Fibroblast of lung (primary cell): ENCODE measurements at places on chromosomes 1 and 21. TPM values are rescaled to one million over a fixed set of nuclear protein-coding genes. Genes with fewer than 3 reads are reported as not detected.

GRCh38 chr1:184614667-184615066, 140.0 kb downstream of the EDEM3 start:
- DNase-seq = no peak

- DNase-seq = peak; percentile 86
These were observed 623.9 kb upstream of the NR5A2 start for GRCh38 chr1:199403531-199404116.

DNA sequence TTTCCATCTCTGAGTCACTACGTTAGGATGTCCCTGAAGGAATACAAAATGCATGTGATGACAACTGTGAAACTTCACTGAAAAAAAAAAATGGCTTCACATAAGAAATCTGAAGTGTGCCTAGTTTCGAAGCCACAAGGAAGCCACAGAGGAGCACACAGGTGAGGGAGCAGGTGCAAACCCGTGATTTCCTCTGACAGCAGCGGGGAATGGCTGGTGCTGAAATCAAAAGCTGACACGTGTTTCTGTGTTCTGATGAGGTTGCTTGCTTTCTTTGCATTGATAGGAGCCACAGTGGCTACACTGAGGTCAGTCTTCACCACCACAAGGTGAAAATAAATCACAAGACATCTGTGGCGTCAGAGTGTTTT, 105.7 kb upstream of the TLR5 start:
- DNase-seq = no peak

DNA sequence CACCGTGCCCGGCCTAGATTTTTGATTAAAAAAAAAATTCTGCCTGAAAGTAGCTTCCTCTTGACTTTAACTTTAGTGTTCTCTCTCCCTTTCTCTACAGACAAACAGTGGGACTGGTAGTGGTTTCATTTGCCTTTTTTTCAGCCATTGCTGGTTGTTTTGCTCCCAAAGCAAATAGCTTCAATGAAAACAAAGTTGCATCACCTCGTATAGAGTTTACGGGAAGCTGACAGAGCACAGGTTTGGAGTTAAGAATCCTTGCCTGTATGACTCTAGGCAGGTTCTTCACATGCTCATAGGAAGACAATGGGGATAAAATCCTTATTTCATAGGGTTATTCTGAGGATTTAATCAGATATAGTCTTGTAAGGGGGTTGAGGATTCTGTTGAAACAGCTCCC, 21.6 kb downstream of the AADACL4 start:
- DNase-seq = no peak

GRCh38 chr1:200893411-200893901, 1.2 kb upstream of the INAVA start:
- DNase-seq = no peak

DNA sequence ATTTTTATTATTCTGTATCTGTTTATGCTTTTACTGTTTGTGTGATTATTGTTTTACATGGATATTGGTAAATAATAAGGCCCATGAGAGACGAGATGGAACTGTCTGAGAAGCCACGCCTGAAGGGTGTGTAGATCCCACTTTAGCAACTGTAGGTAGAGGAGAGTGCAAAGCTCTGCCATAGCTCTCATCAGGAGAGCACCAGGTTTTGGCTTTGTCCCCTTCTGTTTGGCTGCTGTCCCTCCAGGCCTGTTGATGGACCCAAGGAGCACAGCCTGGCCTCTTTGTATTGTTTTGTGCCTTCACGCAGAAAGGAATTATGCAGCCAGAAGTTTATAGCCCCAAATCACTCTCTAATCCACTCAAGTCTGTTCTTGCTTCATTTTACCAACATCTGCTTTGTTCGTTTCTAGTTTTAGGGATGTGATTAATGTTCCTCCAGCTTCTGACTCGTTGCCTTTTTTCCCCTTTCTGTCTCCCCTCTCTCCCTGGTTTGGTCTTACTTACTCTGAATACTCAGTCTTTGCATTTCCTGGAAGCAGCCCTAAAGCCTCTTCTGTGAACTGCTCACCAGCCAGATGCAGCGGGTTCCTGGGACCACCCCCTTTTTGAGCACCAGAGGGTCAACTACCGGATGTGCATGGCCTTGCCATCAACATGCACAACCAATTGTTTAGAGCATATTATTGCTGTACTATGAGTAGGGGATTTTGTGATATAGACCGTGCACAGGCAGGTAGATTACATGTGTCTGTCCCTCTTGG, 127.3 kb downstream of the HHAT start:
- DNase-seq = no peak

- DNase-seq = no peak
These were observed 111.9 kb downstream of the CACHD1 start for GRCh38 chr1:64581843-64582185.

DNA sequence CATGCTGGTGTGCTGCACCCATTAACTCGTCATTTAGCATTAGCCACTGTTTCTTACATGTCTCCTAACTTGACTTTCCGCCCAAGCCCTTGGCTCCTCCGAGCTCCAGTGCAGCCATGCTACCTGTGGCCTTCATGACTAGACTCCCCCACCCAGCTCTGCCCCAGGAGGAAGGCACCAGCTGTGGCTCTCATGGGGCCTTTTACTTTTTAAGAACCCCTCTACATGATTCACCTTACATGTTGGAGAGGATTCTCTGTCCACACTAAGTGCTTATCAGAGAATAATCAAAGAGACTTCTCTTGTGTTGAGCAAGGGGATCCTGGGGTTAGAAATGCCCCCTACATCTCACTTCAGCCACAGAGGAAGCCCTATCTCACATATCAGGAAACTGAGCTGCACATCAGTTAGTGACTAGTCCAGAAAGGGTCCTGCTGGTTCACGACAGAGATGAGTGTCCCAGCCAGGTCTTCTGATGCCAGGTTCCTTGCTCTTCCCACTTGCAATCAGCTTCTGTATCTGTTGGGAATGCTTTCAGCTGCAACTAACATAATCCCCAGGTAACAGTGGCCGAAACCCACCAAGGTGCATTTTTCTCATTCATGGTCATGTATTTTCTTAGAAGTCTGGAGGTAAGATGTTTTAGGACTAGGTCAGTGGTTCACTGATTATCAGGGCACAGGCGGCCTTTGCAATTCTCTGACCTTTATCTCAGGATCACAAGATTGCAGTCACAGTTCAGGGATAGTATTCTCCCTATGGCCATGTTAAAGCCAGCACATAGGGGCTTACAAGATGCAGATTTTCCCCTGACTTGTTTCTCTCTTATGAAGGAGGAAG, 45.9 kb downstream of the KLHDC7A start:
- DNase-seq = no peak

GRCh38 chr1:231420299-231420958, 1.7 kb downstream of the EGLN1 start:
- DNase-seq = peak; percentile 49

- DNase-seq = no peak
These were observed 64.0 kb downstream of the OLIG1 start for GRCh38 chr21:33133892-33134291.

DNA sequence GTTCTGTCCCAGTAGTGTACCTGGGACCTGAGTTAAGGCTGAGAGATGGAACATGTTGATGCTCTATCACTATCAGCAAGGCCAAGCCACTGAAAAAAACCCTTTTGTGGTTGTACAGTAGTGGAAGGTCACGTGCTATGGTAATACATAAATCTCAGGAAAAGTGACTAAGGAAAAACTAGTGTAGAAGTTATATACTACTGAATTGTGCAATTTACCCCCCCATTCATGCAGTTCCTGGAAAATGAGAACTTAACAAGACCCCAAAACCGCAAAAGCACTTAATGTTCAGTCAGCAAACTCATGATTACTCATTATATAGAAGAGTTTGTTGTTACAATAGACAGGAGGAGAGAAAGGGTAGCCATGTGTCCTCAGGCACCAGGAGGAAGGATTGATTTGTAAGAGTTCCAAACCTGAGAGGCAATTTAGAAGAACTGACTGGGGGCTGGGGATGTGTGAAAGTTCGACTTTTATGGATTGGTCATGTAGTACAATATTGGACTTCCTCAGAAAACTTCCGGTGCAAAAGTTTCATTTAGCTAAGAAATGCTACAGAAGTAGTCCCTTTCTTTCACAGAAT, 91.6 kb downstream of the RGL1 start:
- peak; percentile 75 for DNase-seq

- DNase-seq = no peak
These were observed 591.2 kb upstream of the PTBP2 start for GRCh38 chr1:96130432-96130831.

- DNase-seq = no peak
These were observed 72.2 kb upstream of the PPIH start for GRCh38 chr1:42586016-42586415.

DNA sequence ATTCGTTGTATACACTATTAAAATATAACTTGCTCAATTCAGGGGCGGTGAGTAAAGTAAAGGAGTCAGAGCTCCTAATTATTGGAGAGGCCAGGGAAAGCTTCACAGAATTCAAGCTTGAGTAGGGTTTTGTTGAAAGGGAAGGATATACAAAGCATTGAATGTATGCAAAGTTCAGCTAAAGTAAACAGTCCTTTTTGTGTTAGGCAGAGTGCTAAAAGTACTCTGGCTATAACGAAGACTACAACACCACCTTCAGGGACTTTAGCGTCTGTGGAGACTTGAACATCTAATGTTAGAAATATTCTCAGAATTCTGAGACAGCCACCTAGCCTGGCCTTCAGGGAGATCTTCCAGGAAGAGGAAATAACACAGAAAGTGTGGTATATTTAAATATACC, 1.1 kb downstream of the FALEC start:
- DNase-seq = peak; percentile 26

DNA sequence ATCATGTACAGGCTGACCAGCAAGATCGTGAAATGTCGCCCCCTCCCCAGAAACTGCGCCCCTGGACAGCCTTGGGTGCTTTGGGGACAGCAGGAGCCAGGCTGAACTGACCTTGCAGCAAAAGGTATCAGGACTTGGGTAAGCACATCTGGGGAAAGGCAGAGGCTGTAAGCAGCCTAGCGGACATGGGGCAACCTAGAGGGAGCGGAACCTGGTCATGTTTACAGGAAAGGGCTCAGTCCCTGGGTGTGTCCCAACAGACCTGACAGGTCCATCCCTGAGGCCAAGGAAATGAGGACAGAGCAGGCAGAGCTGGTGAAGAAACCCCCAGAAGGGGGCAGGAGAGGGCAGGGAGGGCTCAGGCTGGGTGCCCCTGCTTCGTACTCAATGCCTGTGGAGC, 3.1 kb upstream of the S100A8 start:
- DNase-seq = no peak

- DNase-seq = no peak
These were observed 313.5 kb downstream of the SMYD3 start for GRCh38 chr1:246193537-246193936.

DNA sequence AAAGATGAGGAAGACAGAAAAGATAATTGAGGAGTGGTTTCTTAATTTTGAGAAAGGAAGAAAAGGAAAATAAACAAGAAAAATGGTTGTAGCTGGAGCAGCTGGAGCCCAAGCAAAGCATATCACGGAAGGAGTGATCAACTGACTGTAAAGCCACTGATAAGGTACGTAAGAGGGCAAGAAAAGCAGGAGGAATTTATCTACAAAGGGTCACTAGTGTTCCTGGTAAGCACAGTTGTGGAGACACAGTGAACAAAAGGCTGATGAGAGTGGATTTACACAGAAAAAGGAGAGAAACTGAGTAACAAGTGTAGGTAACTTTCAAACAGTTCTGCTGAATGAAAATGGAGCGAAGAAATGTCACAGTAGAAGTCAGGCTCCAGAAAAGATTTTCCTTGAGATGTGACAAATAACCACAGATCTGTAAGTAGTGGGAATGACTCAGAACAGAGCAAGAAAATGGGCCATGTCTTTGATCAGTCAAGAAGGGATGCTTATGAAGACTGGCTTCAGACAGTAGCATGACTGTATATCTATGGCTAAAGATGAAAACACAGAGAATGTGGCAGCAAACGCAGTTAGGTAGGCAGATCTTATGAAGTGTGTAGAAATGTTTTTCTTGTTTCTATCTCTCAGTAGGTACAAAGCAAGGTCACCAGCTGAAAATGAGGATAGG, 45.6 kb upstream of the RBM34 start:
- peak; percentile 55 for DNase-seq

GRCh38 chr1:207990876-207991582, 80.1 kb upstream of the CD34 start:
- no peak for DNase-seq

GRCh38 chr1:221921936-221922335, 180.0 kb upstream of the DUSP10 start:
- no peak for DNase-seq

GRCh38 chr21:31218830-31219608, 125.0 kb downstream of the TIAM1 start:
- peak; percentile 72 for DNase-seq

DNA sequence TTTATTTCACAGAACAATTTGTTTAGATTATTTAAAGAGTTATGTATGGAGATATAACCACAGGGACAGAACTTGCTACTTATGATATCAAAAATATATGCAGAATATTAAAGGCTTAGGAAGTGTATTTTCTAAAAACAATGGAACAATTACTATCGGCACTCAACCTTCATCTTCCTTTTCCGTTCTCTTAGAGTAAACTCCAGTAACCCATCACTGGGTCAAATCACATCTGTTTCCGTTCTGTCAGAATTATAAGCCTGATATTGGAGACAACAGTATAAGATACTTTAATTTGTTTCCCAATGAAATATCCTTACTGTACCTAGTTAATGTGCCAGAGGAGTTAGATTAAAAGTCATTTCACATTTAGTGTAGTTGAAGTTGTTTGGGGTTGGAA, 32.2 kb downstream of the DTL start:
- DNase-seq = no peak

GRCh38 chr1:199756066-199756465, 271.4 kb upstream of the NR5A2 start:
- no peak for DNase-seq

- DNase-seq = no peak
These were observed 121.2 kb upstream of the SLC44A3 start for GRCh38 chr1:94698759-94699502.

DNA sequence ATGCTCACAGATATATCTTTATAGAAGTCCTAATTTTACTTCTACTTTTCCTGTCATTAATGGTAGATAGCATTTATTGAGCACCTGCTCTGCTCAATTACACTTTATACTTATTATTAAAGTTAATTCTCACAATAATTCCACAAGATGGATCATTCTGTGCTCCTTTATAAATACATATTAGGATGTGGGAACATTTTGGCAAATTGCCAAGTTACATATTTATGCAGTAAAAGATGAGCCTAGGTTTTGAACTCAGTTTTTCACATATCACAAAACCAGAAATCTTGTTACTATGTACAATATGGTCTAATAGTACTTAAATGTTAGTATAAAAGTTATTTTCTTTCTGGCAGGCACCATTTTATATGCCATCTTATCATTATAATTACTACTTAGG, 895.0 kb upstream of the B3GALT2 start:
- no peak for DNase-seq

S100A3 gene
- polyA plus RNA-seq = 11.5 and 14.8 TPM in 2 replicates

NBPF19 gene
- 5.6 and 11.3 TPM in 2 replicates for polyA plus RNA-seq

LZIC gene
- polyA plus RNA-seq = 27.5 and 33.5 TPM in 2 replicates

AIRE gene
- not detected in 2 replicates for polyA plus RNA-seq

WDR64 gene
- not detected in 2 replicates for polyA plus RNA-seq

C1orf115 gene
- polyA plus RNA-seq = 0.63 and 2.2 TPM in 2 replicates

LCE1C gene
- not detected in 2 replicates for polyA plus RNA-seq

FALEC gene
- 0.15 TPM in 1 of 2 replicates, not detected in the other for polyA plus RNA-seq

SYCP1 gene
- polyA plus RNA-seq = not detected in 2 replicates

LINGO4 gene
- polyA plus RNA-seq = not detected in 2 replicates

LDLRAD1 gene
- not detected in 2 replicates for polyA plus RNA-seq
